ENCODE measurements at places on chromosomes 4 and X.
A peak's percentile ranks its signal among the peaks of the same experiment; 100 is the strongest.

DNA sequence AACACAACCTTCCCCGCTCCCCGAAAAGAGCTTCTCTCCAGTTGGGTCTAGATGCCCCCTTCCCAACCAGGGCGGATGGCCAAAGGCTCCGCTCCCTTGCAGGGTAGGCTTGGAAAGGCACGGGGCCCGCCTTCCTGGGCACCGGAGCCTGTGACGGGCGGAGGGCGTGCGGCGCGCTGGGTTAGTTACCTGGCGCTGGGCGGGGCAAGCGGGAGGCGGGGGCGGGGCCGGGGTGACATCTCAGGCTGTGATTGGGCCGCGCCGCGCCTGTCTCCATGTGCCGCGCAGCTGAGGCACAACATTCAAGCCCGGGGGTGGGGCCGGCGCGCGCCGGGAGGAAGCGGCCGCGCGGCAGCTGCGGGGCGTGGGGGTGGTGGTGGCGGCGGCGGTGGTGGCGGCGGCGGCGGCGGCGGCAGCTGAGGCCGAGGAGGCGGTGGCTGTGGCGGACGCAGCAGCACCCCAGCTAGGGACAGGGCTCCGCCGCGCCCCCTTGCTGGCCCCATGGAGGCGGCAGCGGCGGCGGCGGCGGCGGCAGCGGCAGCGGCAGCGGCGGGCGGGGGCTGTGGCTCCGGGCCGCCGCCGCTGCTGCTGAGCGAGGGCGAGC is at the start of gene REPS2:
TSS of gene REPS2 (plus strand) at position 298 of the 604 bp plus-strand sequence. CDS start at position 502, 204 bp downstream.
- peak; percentile 83 for DNase-seq

DNA sequence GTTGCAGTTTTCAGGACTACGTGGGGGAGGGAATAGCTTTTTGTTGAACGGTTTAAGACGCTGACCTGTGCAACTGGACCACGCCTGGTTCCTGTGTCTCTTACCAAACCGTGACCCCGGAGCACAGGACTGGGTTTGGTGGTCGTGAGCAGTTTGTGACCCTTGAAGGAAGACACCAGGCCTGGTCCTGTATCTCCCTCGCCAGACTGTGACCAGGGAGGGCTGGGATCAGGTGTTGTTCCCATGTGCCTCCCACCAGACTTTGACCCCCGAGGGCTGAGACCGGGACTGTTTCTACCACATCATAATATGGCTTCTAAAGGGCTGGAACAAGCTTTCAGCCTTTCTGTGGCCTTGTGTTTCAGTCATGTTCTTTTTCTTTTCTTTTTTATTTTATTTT is 683 bp downstream of the EBP start:
- no peak for DNase-seq

DNA sequence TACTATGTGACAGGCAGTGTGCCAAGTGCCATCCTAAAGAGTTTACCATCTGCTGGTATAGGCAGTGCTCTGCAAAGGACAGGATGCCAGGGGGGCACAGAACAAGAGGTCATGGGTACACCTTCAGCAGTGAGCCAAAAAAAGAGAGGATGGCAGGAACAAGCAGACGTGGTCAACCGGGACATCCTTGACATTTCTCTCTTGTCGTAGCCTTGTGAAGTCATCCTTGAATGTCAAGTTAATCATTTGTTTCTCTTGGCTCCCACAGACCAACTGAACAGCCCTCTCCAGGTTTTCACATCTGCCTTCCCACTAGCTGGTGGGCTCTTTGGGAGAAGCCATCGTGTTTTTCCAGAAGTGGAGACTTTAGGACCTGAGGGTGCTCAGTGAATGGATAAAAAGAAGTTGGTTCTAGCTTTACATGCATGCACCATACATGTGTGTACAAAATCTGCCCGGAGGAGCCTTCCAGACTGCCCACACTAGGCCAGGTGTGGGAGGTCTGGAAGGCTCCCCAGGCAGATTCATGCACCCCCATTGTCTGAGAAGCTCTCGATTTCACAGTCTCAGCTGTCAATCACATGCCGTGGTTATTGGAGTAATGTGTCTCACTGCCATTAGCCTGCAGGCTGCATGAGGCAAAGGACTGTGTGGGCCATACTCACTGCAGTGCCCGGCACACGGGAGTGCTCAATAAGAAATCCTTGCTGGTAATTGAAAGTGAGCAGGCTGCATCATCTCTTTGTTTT is 16.4 kb downstream of the PNMA6F start:
- DNase-seq: no peak

- no peak for DNase-seq
Measured at GRCh38 chr4:70300215-70300614, 34.6 kb upstream of the CABS1 start.

- no peak for DNase-seq
Measured at GRCh38 chrX:19347916-19348315, 4.2 kb downstream of the PDHA1 start.

DNA sequence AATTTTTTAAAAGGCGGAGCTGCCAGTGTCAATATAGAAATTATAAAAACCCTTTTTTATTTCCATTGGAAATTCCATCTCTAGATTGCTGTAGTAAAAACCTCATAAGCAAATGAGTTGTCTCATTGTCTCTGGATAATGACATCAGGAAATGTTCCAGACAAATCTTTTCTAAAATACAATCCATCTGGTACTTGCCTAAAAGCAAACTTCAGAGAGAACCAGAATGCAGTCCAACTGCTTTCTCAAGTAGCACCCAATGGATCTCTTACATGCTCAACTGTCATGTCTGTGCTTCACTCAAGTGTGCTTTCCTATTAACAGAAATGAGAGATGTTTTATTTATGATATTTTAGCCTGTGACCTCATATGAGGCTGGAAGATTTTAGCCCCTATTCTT is 399.6 kb upstream of the NDST3 start:
- no peak for DNase-seq

GRCh38 chrX:1231850-1232465 is 19.5 kb upstream of the CRLF2 start:
- no peak for DNase-seq

DNA sequence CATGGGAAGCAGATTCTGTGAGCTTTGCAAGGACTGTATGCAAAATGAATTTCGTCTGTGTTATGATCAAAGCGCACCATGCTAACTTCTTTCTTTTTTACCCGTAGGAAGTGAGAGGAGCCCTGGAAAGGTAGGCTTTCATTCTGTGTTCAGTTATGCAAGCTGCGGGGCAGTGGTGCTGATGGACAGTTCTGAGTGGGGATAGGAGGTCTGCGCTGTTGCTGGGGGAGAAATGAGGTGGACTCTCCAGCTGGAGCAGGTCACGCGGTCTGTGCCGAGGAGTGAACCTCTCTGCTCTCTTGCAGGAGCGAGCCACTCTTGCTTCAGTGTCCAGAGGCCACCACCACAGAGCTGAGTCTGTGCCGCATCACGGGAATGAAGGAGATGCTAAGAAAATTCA is 4.5 kb downstream of the TRIML1 start:
- DNase-seq: no peak

DNA sequence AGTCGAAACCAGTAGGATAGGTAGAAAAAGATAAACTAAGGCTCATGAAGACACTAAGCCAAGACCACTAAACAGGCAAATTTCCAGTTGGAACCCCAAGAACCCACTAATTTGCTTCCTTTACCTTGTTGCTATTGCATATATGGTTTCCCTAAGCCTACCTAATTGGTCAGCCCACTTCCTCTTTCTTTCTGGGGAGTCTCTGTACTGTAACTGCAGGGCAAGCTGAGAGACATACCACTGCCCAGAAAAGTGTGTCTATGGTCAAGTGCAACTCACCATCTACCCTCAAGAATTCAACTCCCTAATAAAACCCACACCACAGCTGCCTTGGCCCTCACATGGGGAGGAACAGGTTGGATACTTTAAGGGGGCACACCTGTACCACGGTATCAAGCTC is 28.6 kb downstream of the IDS start:
- DNase-seq: no peak

DNA sequence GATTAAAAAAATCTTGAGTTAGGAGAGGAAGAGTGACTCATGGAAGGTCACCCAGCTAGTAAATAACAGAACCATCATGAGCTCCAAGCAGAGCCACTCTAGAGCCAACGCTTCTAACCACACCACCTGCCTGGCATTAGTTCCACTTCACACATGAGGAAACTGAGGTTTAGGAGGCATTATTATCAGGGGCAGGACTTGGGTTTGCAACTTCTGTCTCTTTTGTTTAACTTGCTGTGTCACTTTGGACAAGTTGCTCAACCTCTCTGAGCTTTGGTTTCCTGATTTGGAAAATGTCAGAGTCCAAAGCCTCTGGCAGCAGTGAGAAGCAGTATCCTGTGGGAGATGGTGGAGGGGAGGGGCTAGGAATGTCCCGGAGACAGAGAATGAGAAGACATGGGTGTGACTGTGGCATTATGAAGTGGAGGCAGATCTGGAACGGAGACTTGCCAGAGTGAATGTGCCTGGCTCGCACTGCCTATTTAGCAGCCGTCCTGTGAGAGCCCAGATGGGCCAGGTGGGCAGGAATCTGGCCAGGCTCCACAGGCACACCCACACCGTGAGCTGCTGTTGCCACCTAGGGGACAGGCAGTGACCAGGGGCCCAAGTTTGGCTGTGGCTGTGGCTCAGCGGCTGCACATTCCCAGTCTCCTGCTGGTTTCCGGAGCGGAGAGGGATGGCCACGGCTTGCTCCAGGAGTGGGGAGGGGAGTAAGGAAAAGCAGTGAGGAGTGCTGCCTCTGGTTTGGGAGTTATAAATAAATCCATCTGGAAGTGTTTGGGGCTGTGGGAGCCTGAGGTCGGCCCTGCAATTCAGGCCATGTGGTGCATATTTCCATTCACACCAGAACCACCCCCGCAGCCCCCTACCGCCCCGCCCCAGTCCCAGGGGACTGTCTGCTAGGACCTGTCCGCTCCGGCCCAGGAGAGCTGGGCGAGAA is 93.4 kb downstream of the NHSL2 start:
- DNase-seq: peak; percentile 48

- no peak for DNase-seq
Measured at GRCh38 chr4:1597021-1597931, 86.8 kb downstream of the FAM53A start.

- DNase-seq: peak; percentile 58
Measured at GRCh38 chrX:110450050-110450449, 91.4 kb downstream of the RTL9 start.

- DNase-seq: no peak
Measured at GRCh38 chr4:86482306-86483172, 111.6 kb upstream of the PTPN13 start.

DNA sequence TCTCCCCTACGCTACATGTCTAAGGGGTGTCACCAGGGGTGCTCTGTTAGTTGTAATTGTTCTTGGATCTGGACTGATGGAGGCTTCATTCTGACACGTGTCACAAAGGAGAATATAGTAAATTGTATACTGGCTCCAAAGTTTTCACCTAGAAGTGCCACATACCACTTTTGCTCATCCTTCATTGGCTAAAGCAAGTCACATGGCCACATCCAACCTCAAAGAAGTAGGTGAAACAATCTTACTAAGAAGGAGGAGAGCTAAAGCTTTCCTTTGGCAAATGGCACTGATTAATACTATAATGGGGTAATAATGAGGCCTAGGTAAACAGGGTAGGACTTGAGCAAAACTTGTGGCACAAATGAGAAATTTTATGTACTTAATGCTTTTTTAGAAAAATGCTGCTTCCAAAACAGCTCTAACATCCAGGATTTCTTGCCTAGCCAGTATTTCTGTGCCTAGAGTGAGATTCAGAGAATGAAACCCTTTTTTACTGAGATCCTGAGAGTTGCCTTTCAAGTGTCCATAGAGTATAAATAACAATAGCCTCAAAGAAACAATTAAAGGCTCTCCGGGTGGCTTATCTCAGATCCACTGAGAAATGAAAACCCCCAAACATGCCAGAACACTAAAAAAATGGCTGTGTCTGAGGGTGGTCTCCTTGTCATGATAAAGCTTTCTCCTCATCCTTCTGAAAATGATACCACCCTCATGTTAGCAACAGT is 34.7 kb downstream of the NHS start:
- no peak for DNase-seq

DNA sequence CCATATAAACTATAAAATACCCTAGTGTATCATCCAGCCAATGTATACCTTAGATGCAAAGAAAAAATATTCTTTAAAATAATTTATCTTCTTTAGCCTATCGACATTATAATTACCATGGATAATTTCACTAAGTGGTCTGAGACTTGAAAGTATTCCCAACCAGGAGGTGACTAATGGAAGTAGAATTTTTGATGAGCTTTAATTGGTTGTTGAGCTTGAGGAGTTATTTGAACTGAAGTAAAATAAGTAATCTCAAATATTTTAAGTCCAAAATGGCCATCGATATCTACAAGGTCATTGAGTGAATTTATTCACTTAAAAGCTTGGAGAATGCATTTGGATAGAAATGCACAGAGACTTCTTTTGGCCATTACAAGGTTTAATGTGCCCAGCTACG is 436.2 kb downstream of the TLL1 start:
- no peak for DNase-seq

- no peak for DNase-seq
Measured at GRCh38 chrX:46737462-46737861, 21.5 kb downstream of the SLC9A7 start.

- no peak for DNase-seq
Measured at GRCh38 chr4:177239878-177240277, 69.8 kb upstream of the NEIL3 start.

- no peak for DNase-seq
Measured at GRCh38 chrX:11888421-11888820, 130.4 kb downstream of the MSL3 start.

GRCh38 chr4:145480257-145480656 is 1.4 kb upstream of the SMAD1 start:
- DNase-seq: no peak

DNA sequence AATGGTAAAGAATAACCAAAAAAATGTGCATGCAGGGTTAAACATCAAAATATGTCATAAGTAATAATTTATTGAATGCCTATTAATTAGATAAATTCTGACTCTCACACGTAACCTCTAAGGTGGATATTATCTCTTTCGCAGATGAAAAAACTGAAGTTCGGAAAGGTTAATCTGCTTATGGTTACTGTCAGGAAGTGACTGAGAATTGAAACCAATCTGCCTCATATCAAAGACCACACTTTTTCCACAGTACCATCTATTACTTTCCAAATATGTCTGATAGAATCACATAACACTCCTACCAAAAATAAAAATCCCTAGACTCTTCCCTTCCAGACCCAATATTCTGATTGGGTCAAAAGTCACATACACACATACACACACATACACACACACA is 6.2 kb downstream of the CHIC2 start:
- DNase-seq: no peak

DNA sequence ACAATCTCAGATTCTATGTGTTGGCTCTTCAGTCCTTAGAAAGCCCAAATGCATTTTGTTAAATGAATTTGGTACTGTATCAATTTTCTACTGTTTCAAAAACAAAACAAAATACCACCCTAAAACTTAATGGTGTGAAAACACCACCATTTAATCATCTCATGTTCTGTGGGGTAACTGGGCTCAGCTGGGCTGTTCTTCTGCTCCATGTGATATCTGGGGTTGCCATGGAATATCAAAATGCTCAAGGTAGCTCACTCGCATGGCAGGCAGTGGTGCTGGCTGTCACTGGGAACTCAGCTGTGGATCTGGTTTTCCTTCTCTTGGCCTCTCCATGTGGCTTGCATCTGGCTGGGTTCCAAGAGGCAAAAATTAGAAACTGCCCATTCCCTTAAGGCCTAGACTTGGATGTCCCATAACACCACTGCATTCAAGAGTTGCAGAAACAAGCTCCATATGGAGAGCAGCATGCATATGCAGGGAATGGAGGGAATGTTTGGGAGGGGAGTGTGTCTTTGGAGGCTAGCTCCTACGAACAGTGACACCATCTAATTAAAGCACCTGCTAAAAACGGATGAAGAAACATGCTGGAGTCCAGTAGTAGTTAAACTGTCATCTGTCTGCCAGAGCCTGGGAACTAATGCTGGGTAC is 279.2 kb downstream of the STK32B start:
- DNase-seq: no peak

GRCh38 chrX:68536429-68536828 is 37.6 kb downstream of the YIPF6 start:
- no peak for DNase-seq
